ENCODE measurements at places on chromosomes 2 and 18.

DNA sequence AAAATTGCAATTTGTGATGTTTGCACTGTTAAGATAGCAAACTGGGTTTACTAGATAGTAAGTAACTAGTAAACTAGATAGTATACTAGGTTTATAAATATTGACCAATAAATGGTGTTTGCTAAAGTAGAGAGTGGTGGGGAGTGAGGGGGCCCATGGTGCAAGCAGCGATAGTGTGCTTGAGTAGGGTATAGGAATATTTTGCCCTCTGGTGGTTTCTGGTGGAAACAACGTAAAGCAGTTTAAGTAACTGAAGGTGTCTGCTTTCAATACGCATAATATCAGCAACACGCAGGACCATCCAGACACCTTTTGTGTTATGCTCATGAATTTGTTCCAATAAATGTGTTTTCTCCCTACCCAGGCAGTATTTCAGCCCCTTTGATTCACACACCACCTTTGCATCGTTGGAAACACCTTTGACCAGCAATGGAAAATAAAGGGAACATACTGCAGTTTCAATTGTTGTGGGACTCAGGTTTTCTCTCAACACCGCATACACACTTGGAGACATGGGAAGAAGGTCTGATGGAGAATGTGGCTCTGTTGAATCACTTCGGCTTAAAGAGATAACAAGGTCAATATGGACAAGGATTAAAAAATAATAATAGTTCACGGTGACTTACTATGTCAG, 16.7 kb upstream of the STAT1 start:
- DNase-seq = no peak

DNA sequence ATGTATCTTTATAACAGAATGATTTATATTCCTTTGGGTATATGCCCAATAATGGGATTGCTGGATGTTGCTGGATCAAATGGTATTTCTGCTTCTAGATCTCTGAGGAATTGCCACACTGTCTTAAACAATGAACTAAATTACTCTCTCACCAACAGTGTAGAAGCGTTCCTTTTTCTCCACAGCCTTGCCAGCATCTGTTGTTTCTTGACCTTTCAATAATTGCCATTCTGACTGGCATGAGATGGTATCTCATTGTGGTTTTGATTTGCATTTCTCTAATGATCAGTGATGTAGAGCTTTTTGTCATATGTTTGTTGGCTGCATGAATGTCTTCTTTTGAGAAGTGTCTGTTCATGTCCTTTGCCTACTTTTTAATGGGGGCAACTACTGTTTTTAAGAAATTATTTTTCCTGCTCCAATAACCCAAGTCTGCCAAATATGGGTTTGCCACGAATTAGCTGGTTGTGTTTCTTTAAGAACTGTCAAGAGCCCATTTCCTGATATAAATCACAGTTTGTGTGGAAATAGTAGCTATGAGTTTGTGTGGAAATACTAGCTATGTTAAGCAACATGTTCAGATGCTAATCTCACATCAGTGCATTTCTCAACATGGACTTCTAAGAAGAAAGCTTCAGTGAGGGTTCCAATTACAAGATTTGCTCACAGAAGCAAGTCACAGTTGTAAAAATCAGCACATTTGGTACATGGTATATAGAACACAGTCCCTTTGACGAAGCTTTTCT, 259.4 kb downstream of the ANAPC1 start:
- no peak for DNase-seq

DNA sequence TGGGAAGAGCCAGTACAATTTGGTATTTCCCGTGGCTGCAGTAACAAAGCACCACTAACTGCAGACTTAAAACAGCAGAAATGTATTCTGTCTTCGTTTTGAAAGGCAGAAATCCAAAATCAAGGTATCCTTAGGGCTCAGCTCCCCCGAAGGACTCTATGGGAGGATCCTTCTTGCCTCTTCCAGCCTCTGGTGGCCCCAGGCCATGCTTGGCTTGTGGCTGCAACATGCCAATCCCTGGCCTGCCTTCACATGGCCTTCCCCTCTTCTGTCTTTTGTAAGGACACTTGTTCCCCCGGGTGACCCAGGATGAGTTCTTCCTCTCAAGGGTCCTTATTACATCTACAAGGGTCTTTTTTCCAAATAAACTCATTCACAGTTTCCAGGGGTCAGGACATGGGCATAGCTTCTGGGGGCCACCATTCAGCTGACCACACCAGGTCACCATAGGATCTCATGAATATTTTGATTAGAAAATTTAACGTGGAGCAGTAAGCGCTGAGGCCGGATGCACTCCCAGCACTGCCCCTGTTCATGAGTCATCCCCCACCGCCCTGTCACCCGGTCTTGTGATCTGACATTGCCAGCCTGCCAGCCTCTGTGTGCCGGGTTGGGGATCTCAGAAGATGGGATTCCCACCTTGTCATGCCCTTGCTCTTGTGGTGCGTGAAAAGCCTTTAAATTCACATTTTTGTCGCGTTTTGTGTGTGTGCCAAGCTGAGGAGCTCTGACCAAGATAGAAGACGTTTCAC, 61.2 kb upstream of the B3GNT7 start:
- no peak for DNase-seq

DNA sequence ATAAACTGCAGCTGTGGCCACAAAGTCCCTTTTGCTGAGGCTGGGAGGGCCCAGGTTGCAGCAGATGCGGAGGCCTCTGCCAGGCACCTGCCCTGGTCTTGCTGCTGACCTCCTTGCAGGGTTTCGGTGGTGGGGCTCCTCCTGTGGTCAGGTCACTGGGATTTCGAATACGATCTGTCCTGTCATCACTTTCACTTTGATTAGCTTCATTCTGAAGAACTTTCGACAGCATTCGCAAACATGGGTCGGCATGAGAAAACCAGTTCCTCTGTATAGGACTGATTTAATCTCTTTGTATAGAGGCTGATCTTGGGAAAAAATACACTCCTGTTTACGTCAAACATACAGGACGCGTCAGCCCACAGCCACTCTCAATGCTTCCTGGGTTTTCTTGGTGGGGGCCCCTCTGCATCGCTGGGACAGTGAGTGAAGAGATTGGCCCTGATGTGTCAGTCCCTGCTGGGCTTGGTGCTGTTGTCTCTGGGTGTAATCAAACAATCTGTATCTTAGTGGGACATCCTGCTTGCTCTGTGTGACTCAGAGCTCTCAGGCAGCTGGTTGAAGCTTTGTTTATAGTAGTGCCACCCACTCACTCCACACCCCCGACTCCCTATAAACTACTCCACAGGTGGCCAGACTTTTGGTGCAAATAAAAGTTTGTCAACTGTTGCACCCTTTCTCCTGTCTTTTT, 209.4 kb upstream of the CXCR4 start:
- DNase-seq = peak; percentile 42

DNA sequence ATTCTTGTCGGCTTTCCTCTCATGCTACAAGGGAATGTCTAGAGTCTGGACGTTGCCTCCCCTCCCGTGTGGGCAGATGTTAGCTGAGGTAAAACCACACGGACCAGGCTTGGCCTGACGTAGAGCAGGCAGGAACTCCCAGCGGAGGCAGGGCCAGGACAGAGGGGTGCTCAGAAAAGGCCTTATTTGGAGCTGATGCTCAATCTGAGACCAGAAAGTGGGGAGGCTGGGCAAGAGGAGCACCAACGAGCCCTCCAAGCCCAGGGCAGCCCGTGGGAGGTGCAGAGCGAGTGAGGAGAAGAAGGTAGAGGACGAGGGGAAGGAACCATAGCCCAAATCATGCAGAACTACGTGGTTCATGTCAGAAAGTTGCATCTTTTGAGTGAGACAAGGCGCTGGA, 9.0 kb downstream of the TEX51 start:
- DNase-seq = no peak

GRCh38 chr18:48184118-48184517, 225.1 kb downstream of the ZBTB7C start:
- DNase-seq = no peak

- DNase-seq = no peak
Observed at GRCh38 chr2:3612639-3613523, 18.0 kb downstream of the COLEC11 start.

DNA sequence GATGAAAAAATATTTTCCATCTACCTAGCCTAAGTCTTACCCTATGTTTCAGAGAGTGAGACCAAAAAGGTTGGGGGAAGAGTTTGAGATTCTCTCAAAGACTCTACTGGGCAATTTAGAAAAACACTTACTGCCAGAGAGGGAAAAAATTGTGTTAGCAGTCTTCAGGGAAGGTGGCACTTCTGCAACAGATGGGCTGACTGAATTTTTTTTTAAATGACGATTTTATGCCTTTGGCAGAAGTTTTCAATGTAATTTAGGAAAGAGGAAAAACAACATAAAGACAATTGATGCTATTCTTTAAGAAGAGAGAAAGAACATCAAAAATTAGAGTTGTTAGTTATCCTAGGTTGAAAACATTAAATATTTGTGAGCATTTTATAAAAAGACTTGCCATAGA, 1894.5 kb upstream of the PIK3C3 start:
- DNase-seq = no peak

- DNase-seq = no peak
Observed at GRCh38 chr2:44560941-44561340, 199.2 kb downstream of the CAMKMT start.

- DNase-seq = no peak
Observed at GRCh38 chr2:22821458-22821857, 563.5 kb upstream of the KLHL29 start.

DNA sequence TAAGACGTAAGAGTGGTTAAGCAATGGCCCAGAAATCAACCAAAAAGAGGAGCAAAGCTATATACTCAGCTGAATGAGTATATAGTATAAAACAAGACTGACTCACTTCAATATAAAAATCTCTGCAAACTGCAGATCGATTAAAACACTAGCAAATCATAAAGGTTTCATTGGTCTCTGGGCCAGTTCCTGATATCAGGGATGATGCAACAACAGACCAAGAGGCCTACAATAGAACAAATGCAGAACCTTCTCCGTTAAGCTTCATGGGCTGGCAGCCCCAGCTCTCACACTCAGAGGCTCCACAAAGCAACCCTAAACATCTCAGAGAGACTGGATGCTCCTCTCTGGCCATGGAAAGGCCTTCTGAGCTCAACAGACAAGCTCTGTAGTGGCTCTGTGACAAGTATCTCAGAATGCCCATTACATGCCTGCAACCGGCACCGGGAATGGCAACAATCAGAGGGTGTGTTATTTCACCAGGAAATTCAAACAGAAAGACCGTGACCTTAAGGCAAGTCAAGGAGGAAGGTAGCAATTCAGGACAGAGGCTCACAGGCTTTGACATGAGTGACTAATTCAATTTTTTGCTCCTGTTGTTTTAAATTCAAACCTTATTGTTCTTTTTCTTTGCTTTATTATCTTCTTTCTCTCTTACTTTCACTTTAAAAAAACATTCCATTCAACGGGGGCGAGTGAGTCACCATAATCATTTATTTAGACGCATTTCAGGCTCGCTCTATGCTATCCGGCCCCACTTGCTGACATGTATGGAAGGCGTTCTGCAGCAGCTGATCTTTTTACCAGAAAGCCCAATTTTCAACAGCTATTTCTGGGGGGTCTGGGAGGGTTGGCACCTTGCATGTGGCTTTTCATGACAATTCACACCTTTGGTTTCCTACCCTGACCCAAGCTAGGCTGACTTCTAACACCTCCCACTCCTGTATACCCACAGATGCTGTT, 15.1 kb downstream of the CYRIA start:
- no peak for DNase-seq

GRCh38 chr2:96089356-96090195, 26.8 kb downstream of the ADRA2B start:
- DNase-seq = no peak
